Stimulated activated CD4-positive, alpha-beta T cell treated with anti-CD3 and anti-CD28 coated beads, Interleukin-1b, Interleukin-23, amount 100 ng/mL, for 1 hour (primary cell): ENCODE measurements at places on chromosomes 3 and 15.

DNA sequence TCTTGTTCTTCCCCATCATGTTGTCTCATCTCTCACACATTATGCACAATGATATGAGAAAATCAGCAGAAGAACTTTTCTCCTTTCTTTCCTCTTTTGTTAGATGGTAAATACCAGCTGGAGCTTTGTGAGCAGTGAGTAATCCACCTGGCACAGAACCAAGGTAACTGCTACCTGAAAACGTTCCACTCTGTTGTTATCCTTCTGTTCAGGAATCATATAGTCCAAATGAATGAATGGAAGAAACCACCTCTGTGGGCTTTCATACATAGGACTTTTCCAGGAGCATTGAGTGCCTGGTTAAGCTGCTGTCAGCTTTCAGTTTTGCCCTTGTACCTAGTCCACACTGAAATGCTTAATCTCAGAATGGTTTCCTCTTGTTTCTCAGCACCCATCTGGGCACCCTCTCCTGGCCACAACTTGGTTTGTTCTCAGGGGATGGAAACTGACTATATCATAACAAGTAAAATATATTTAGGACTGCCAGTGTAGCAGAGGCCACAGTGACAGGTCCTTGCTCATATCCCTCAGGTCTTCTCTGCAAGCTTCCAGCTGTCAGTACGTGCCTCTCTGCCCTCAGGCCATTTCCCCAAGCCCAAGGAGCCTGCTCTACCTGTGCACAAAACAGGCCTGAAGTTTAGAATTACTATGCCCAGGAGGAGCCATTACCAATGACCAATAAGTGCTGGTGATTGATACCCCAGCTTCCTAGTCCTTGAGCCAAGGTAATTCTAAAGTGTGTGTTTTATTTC, 23.5 kb upstream of the SLC4A7 start:
- no peak for DNase-seq

DNA sequence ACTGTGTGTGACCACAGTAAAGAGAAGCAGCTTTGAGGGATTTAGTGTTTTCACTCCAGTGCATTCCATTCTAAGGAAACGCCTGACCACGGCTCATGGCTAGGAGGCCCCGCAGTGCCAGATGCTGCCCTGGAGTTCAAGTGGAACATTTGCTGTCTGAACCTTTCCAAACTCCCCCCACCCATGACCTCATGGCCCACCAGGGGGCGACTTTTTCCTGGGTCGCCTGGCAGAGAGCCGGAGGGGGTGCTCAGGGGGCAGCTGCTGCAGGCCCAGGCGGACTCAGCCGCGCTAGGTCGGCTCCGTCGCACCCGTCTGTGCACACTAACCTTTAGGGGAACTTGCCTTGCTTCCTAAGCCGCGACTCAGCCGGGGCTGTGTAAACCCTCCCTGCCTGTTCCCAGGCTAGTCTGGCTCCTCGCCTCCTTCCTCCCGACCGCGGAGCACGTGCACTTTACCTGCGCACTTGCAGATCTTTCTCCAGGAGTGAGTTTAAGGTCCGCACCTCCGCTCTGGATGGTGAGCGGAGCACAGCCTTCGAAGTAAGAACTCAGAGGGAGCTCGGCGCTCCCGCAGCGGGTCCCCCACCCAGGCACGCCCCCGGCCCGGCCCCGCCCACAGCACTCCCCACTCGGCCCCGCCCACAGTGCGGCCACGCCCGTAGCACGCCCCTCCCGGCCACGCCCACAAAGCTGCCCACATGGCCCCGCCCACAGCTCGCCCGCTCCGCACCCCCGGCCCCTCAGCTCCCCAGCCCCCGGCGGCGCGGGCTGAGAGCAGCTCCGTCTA, at the start of gene OCA2:
OCA2 (minus strand) TSS at position 550 of the 789 bp plus-strand sequence. CDS start 17,441 bp downstream, outside the sequence.
- peak; percentile 49 for DNase-seq

- no peak for DNase-seq
Observed at GRCh38 chr3:106168962-106169750, 300.3 kb upstream of the CBLB start.

DNA sequence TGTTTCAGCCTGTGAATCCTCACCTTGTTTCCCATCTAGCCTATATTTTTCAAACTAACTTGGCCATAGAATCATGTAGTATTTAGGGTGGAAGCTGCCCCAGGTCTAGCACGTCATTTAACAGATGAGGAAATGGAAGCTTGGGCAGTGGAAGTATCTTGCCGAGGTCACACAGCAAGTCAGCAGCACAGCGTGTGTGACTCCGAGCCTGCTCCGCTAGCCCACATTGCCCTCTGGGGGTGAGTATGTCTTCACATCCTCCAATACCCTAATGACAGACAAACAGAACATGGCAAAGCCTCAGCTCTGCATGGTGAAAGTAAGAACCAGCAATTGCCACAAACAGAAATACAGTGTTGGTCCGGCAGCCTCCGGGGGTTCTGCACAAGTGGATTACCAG, 2.2 kb upstream of the CCR5 start:
- peak; percentile 16 for DNase-seq

- DNase-seq = no peak
Observed at GRCh38 chr15:83287541-83288027, 3.1 kb upstream of the BNC1 start.

GRCh38 chr3:51373658-51374421, 11.3 kb upstream of the MANF start:
- no peak for DNase-seq

DNA sequence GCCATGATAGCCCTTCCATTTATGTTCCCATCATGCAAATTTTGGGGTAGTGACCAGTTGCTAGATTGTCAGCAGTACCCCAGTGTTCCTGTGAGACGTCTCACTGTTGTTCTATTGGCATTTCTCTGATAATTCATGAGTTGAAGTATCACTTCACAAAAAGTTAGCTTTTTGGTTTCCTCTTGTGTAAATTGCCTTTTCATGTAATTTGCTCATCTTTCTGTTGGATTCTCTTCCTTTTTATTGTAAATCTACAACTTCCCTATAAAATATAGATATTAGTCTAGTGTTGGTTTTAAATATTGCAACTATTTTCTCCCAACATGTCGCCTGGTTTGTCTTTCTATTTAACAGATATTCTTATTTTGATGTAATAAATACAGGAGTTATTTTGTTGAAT, 7.5 kb upstream of the A4GNT start:
- no peak for DNase-seq
